ENCODE measurements at places on chromosomes 1 and 21. TPM values are rescaled to one million over a fixed set of nuclear protein-coding genes. Genes with fewer than 3 reads are reported as not detected.

GRCh38 chr1:201026836-201027235 lies 3.3 kb upstream of the KIF21B start:
- no peak for DNase-seq

DNA sequence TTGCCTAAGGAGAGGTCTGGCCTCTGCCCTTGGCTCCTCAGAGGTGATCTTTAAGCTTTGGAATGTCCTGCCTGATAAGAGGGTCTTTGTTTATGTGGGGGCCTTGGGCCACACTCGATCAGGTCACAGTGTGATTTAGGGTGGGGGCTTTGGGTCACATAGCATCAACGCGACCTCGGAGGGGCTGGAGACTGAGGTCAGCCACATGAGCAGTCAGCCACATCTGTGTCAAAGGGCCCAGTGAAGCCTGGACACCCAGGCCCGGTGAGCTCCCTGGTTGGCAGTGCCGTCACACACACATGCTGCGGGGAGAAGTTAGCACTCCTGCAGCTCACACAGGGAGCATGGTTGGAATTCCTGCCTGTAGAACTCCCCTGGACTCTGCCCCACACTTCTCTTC lies 345.0 kb downstream of the NPHP4 start:
- no peak for DNase-seq

DNA sequence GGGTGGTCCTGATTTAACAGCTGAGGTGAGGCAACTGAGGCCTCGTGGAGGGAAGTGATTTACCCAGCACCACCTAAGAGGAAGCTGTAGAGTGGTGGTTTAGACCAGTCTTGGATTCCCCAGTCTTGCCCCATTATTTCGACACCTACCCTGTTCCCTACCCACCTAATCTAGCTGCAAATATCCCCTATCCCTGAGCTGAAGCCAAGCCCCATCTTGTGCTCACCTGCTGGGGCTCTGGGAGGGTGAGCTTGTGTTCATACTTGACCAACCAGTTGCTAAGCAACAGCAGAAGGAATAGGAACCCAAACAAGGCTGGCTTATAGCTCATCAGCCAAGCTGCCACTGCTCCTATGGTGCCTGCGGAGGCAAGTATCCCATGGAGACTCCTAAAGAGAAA lies 2.0 kb downstream of the TEX46 start:
- DNase-seq, result no peak

PPP1R8 gene
- total RNA-seq, result 33.0 TPM

VAV3 gene
- 8.5 TPM for total RNA-seq

All from upper lobe of right lung (tissue), 1 donor.